AML-193 (cell line): ENCODE measurements at places on chromosomes 5 and 9.

- DNase-seq: no peak
Observed at GRCh38 chr5:181045316-181045715, 5.2 kb downstream of the BTNL9 start.

DNA sequence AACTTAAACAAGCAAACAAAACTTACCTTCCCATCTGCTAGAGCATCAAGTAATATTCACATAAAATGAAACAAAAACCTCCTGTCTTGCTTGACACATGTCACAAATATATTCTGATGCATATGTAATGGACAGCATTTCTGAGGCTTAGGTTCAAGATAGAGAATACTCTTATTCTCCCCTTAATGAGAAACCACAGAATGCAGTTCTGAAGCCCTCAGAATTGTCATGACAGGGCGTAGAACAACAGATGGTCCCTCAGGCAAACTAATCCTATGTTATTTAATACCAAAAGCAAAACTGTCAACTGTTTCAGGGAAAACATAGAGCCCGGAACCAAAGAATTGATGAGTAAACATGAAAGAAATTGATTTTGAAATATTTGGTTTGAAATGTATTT, 229.9 kb upstream of the RIOK2 start:
- no peak for DNase-seq

GRCh38 chr9:121285835-121286687, 18.1 kb downstream of the GSN start:
- peak; percentile 47 for DNase-seq

- no peak for DNase-seq
Observed at GRCh38 chr9:135921749-135922310, 14.5 kb upstream of the CAMSAP1 start.

- no peak for DNase-seq
Observed at GRCh38 chr5:97094579-97095317, 47.7 kb downstream of the LIX1 start.

DNA sequence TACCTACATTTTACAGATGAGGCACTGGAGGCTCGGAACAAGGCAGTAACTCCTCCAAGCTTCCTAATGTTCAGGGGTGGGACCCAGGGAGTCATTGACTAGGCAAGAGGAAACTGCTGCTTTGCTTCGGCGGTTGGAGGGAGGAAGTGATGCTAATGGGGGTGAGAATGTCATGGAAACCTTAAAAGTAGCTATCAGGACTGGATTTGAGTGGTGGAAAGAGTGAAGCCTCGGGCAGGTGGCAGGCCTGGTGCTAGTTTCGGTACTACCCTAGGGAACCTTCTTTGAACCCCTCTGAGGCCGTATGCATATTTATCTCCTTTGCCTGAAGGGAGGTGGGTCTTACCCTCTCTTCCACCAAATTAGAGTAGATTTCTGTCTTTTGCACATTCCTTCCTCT, 1.6 kb downstream of the BSPRY start:
- DNase-seq: peak; percentile 82

GRCh38 chr5:100446879-100447430, 88.2 kb upstream of the FAM174A start:
- DNase-seq: no peak

DNA sequence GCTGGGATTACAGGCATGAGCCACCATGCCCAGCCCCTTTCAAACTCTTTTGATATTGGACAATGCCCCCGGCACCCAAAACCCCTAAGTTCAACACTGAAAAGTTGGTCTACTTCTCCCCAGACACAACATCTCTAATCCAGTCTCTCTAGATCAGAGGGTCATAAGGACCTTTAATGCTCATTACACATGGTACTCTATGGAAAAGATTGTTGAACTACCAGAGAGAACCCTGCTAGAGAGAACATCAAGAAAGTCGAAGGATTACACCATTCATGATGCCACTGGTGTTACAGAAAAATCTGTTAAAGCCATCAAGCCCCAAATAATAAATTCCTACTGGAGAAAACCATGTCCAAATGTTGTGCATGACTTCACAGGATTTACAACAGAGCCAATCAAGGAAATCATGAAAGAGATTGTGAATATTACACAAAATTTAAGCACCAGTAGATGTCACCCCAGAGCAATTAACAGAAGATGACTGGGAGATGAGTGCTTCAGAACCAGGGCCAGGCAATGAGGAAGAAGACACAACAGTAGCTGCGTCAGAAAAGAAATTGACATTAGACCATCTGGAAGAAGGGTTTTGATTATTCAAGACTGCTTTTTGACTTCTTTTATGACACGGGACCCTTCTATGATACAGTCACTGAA, 28.3 kb upstream of the NIPAL4 start:
- DNase-seq: peak; percentile 73

- no peak for DNase-seq
Observed at GRCh38 chr5:11300736-11301135, 539.7 kb upstream of the DAP start.

DNA sequence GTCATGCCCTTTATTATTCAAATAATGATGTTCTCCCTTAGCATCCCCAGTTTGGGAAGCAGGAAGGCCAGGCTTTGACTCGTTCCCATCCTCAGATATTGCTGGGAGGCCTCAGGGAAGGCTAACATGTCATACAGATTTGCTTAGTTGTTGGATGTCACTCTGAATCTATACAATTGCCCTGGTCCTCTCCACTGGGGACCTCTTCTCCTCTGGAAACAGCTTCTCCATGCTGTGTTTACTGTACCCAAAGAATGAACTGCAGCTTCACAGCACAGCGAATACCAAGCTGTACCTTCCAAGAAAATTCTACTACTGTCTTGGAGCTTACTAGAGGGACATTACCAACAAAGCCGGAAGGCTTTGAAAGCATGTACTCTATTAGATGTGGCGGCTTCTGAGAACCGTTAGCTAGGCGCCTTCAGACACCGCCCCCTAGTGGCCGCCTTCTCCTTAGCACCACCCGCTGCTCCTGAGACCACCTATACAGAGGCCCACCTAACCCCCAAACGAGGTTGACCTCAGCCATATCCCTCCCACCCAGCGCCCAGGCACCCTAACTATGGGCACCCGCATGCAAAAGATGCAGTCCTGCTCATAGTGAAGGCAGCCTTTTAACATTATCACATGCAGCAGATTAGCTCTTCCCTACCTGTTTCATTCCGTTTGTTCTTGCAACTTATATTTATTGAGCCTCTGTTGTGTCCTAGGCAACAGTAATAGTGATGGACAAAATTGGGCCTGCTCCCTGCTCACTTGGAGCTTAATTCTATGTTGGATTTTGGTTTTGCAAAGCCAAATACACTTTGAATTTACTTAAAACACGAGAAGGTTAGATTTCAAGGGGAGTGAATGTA, 34.9 kb upstream of the FOXI1 start:
- no peak for DNase-seq

GRCh38 chr5:34622098-34622400, 34.1 kb upstream of the RAI14 start:
- DNase-seq: no peak

DNA sequence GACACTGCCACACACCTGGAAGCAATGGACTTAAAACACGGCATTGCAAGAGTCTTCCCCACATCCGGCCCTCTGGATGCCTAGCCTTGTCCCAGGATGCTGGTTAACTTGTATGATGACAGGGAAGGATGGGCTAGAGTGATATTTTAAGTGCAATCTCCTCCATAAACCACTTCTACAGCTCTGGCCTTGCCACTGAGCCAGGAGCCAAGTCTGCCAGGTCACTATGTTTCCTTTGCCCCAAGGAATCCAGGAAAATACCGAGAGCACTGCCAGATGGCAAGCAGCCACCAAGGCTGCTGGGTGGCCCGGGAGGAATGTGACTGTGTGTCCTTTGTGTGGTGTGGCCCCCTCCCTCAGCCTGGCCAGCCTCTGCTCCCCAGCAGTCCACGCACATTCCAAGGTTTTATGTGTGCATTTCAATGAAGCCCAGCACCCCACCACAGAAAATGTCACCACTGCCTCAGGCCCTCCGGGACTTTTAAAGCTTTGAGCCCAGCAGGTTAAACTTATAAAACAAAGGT, 106.0 kb downstream of the FRMD3 start:
- no peak for DNase-seq
